Activated CD4-positive, alpha-beta T cell treated with anti-CD3 and anti-CD28 coated beads, Interleukin-2, amount 50 U/mL, for 48 hours (primary cell): ENCODE measurements at places on chromosomes 13 and 19.
A peak's percentile ranks its signal among the peaks of the same experiment; 100 is the strongest.

GRCh38 chr13:31261241-31261640 lies 61.5 kb downstream of the B3GLCT start:
- DNase-seq = no peak

- no peak for DNase-seq
These were observed 12.6 kb downstream of the CD37 start for GRCh38 chr19:49347835-49348234.

GRCh38 chr13:102225892-102226291 lies 176.0 kb downstream of the FGF14 start:
- DNase-seq = no peak

GRCh38 chr13:62431852-62432251 lies 1016.2 kb upstream of the PCDH20 start:
- no peak for DNase-seq

GRCh38 chr19:48674921-48675824 lies 2.4 kb upstream of the NTN5 start:
- peak; percentile 77 for DNase-seq

- DNase-seq = no peak
These were observed 811 bp upstream of the ZNF8 start for GRCh38 chr19:58277748-58278540.

DNA sequence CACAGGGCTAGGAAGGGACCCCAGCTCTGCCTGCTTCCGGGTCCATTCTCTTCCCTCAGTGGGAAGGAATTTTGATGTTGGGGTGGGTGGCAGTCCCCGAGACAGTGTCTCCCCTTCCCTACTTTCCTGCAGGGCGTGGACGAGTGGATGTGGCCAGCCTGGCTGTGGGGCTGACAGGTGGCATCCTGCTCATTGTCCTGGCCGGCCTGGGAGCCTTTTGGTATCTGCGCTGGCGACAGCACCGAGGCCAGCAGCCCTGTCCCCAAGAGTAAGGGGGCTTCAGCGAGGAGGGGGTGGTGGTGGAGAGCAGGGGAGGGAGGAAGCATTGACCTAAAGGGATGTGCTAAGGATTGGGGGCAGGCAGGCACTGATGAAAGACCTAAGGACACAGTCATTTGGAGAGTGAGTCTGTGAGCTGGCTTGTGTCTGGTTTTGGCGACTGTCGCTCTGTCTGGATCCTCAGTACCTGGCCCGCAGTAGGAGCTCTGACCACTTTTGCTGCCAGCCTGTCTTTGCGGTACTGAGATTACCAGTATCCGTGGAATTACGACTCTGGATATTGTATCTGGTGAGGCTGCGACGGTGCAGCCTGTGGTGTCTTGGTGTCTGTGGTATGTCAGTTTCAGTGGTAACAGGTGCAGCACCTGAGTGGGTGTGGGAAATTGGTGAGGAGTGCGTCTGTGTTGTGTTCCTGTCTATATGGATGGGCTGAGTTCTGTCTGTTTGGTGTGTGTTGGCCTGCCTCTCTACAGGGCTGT lies 2.4 kb upstream of the PRR12 start:
- DNase-seq = peak; percentile 47
